Myocyte (in vitro differentiated cells): ENCODE measurements at places on chromosomes 4 and X.

DNA sequence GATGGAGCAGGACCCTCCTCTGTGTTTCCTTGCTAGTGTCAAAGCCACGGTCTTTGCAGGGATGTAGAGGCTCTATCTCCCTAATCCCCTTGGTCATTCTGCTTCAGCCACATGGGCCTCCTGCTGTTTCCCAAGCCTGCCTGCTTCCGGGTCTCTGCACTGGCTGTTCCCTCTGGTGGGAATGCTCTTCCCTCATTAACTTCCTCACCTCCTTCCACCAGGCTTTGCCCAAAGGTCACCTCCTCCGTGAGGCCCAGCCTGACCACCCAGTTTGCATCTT, 56.6 kb downstream of the ABLIM2 start:
- DNase-seq: no peak

DNA sequence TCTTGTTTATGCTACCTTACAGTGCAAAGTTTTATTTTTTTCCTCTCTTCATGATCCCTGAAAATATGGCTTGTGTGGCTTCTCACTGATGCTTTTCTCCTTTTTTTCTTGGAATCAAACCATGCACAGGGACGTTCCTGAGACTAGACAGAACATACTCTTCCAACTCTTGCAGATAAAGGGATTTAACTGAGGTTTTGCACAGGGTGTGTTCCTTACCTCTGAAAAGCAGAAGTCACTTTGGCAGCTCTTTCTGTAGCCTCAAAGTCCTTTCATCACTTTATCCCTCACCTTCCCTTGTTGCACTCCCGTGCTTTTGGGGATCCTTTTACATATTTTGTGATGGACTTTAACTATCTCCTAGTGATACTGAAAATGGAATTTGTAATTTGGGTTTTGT, 300.1 kb downstream of the SPRY1 start:
- no peak for DNase-seq

DNA sequence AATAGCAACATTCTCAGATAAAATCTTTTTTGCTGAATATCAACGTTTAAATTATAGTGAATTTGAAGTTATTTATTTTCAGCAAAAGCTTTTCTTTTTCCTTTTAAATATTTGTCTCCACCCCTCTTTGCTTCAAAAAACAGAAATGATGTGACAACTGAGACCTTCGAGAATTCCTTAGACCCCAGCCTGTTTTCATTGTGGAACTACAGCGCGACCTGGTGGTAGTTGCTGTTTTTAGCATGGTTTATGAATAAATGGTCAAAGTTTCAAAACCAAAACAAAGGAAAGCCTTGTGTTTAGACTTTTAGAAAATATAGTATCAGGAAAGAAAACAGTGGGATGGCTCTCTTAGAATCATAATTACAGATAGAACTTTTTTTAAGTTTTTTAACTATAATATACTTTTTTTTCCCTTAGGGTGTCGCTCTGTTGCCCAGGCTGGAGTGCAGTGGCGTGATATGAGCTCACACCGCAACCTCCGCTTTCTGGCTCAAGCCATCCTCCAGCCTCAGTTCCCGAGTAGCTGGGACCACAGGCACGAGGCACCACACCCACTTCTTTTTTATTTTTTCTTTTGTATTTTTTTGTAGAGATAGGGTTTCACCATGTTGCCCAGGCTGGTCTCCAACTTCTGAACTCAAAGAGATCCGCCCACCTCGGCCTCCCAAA, 26.8 kb upstream of the TMEM184C start:
- DNase-seq: peak; percentile 87

- peak; percentile 81 for DNase-seq
Observed at GRCh38 chr4:24850674-24851073, 55.3 kb downstream of the SOD3 start.

DNA sequence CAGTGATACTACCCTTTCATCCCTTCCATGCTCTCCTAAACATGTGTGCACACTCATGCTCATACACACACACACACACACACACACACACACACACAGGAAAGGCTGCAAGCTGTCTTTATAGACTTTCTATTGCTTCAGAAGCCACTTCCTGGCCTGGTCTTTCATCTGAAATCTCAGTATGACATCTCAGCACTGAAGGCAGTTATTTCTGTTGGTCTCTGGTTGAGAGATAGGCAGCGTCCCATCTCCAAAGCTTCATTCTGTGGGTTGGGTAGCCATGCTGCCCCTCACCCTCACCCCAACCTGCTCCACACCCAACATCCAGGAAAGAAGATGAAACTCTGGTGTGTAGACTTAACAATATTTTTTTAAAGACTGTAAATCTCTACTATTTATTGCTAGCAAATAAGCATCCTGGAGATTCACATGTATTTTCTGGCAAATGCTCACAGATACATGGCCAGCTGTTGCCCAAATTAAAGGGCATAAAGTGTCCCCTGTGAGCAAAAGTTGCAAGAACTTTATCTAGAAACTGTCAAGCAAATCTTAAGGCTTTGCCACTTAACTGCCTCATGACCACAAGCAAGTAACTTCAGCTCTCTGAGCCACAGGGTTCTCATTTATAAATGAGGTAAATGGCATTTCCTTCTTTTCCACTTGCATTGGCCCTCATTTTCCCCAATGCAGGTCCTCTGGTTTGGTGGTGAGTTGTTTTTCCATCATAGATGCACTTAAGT, 189.8 kb upstream of the AFF2 start:
- DNase-seq: no peak

- DNase-seq: peak; percentile 96
Observed at GRCh38 chr4:687048-687970, 1.6 kb downstream of the SLC49A3 start.

- no peak for DNase-seq
Observed at GRCh38 chrX:96453139-96453538, 231.5 kb upstream of the DIAPH2 start.

DNA sequence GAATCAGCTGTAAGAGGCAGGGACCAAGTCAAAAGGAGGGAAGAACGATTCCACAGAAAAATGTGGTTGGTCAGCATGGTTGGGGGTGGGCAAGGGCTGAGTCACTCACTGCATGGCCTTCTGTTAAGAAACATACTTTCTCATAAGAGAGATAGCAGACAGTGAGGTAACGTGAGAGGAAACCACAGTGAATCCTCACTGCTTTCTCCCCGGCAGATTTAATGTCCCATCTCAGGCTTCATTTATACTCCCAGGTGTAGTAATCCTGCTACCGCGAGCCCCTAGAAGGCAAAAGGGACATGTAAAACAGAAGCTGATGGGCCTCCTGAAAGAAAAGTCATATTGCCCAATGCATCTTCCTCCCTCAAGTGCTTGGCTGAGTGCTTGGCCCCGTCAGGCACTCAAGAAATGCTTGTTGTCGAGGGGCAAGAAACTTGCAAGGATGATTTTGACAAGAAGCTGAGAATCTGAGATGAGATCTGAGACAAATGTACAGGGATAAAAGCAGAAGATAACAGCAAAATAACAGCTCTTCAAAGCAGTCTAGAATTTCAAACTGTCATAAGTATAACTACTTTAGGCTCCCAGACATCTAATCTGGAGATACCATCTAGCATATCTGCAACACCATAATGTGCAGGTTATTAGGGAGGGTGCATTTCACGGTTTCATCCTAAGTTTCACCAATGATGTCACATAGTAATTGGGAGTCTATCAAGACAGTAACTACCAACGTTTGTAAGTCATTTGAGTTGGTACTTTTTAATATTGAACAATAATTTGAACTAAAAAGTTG, 40.2 kb downstream of the SH3KBP1 start:
- peak; percentile 63 for DNase-seq

- no peak for DNase-seq
Observed at GRCh38 chr4:100345585-100345984, 155.3 kb upstream of the DDIT4L start.

DNA sequence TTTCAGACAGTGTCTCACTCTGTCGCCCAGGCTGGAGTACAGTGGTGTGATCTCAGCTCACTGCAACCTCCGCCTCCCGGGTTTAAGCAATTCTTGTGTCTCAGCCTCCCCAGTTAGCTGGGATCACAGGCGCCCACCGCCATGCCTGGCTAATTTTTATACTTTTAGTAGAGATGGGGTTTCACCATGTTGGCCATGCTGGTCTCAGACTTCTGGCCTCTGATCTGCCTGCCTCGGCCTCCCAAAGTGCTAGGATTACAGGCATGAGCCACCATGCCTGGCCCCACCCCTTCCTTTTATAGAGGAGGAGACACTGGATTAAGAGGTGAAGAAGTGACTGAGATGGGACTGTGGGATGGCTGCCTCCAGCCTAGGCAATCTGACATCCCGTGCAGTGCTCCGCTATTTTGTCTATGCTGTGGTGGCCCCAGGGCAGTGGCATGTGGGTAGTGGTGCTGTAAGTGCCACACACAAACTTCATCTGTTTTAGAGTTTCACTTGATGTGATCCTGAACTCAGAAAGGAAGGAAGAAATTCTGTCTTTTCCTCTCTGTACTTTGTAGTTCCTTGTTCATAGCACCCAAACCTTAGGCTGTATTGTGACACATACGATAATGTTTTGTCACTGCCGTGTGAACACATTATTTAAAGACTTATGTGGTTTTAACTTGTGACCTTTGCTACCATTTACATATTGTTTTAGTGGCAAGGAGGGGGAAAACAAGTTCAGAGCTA, 48.9 kb downstream of the FNIP2 start:
- no peak for DNase-seq

DNA sequence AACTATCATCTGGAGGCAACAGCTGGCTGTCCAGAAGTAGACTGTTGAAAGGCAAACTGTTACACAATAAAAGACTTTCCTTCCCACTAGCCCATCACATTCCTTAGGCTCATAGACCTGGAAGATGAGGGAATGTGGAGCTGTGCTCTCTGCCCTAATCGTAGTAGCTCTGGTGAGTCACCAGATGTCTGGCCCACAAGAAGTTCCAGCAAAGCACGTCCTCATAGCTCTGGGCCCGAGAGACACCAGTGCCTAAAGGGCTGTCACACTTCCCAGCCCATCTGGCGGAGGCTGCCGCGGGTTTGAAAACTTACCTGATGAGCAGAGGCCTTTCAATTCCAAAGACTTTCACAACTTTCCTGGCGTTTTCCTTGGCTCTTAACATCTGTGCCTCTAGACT, 81.7 kb upstream of the STOX2 start:
- DNase-seq: peak; percentile 13

- peak; percentile 5 for DNase-seq
Observed at GRCh38 chr4:48436318-48436717, 46.8 kb upstream of the SLC10A4 start.

- no peak for DNase-seq
Observed at GRCh38 chr4:56844802-56845580, 23.5 kb upstream of the SPINK2 start.

- no peak for DNase-seq
Observed at GRCh38 chr4:106080376-106080775, 185.1 kb downstream of the NPNT start.

GRCh38 chr4:148515248-148515647, 73.0 kb upstream of the NR3C2 start:
- DNase-seq: no peak

DNA sequence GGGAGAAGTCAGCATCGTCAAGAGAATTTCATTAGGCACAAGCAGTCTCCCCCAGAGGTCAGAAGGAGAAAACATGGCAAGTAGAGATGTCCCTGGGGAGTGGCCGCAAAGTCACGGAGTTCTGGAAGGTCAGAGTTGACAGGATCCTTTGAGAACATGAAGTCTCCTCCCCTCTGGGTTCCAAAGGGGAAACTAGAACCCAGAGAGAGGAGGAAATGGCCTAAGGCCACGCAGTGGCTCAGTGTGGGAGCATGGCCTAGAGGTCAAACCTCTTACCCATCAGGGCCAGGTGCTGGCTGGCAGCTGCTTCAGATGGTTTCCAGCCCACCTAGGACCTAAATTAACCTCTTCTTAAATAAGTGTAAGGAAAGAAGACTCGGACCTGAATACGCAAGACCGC, 884 bp downstream of the IDH3G start:
- no peak for DNase-seq

DNA sequence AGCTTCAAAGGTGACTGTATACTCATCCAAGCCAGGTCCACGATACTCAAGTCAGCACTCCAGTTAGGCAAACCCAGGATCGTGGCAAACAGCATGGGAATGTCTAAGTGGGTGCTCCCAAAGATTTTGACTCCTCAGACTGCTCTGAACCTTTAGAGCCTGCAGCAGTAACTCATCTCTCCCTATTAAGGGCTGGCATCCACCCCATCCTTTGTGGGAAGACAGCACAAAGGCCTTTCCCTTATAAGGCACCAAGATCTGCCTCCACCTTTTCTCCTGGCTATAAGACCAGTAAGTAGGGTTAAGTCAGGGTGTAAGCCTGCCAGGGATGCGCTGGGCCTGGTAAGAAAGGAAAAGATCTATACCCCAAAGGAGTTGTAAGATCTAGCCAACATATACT, 23.6 kb upstream of the SLC25A43 start:
- no peak for DNase-seq

- no peak for DNase-seq
Observed at GRCh38 chr4:125041372-125041930, 273.3 kb upstream of the FAT4 start.

DNA sequence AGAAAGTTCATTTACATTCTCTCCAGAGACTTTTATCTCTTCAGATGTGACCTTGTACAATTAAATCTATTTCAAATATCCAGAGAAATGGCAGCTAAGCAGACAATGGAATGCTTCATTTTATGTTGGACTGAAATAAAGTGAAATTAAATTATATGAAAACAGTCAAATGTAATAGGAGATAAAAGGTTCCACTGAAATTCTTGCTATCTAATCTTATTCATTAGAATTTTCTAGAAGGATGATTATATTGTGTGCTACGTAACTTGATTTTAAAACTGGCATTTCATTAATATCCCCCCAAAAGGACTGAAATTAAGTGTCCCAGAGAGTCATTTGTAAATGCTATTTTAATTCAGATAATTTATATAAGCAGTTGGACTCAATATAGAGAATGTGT, 646.9 kb upstream of the GALNT7 start:
- no peak for DNase-seq

DNA sequence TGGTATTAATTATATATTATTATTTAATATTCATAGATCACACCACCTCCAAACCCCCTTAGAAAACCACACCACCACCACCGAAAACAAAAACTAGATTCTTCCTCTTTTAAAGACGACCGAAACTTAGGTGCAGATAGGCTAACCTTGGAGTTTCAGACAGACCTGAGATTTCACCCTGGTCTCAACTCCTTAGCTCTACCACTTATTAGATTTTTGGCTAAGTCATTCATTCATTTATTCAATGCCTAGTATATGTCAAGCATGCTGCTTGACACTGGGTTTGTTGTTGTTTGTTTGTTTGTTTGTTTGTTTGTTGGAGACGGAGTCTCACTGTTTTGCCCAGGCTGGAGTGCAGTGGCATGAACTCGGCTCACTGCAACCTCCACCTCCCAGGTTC, 9.5 kb upstream of the BMP2K start:
- no peak for DNase-seq

GRCh38 chr4:7414046-7414445, 20.7 kb downstream of the PSAPL1 start:
- DNase-seq: no peak

- DNase-seq: no peak
Observed at GRCh38 chr4:119211867-119212233, 663 bp upstream of the USP53 start.

DNA sequence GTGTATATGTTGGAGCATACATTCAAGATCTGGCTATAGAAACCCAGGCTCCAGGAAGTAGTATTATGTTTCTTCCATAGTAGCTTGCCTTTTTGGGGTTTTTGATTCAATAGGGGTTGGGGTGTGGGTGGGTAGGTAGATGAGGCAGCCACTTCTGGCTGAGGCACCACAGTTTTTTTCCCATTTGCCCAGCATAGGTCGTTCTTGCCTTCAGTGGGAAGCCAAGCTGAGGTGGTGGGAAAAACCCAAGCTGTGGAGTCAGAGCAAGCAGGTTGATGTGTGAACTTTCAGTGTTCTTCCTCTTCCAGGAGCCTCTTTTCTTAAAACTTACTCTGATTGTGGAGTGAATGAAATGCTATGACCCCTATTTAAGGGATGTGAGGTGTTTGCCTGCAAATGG, 67.0 kb upstream of the RPS6KA3 start:
- DNase-seq: no peak

- peak; percentile 43 for DNase-seq
Observed at GRCh38 chrX:49754233-49754857, 58.6 kb upstream of the PAGE1 start.
